ENCODE measurements at places on chromosomes 1 and 21.

- ATAC-seq: no peak
These were observed 18.8 kb downstream of the PLA2G2A start for GRCh38 chr1:19960591-19960990.

- ATAC-seq: no peak
These were observed 60.3 kb downstream of the FAAP20 start for GRCh38 chr1:2134266-2134620.

DNA sequence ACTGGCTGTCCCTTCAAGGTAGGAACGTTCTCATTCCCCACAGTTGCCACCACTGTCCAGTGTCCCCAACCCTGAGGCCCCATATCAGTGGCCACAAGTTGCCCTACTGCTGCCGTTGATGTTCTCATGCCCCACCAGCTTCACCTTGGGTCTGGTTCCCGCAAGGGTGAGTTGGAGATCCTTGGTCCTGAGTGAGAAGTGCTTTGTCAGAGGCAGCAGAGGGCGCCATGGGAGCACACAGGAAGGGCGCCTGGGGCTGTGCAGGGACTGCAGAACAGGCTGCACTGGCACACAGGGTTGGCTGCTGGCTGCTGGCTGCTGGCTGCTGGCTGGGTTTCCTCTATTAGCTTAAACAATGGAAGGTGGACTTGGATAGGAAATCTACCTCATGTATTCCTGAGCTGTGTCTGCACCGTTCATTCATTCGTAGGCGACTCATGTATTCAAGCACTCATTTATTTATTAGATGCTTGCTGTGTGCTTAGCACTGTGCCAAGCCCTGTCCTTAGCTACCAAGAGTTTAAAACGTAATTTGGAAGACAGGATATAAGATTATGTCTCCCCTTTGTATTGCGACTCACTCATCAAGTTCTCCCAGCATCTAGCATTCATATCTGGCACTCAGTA lies 2.1 kb upstream of the S100A9 start:
- ATAC-seq: no peak

GRCh38 chr1:231590453-231591198 lies 36.0 kb upstream of the DISC1 start:
- peak; percentile 67 for ATAC-seq

GRCh38 chr1:154129391-154129970 lies 25.4 kb downstream of the NUP210L start:
- no peak for ATAC-seq

GRCh38 chr1:40781608-40781971 lies 2.0 kb upstream of the KCNQ4 start:
- ATAC-seq: no peak

- no peak for ATAC-seq
These were observed 13.3 kb upstream of the ADORA1 start for GRCh38 chr1:203114202-203114601.

DNA sequence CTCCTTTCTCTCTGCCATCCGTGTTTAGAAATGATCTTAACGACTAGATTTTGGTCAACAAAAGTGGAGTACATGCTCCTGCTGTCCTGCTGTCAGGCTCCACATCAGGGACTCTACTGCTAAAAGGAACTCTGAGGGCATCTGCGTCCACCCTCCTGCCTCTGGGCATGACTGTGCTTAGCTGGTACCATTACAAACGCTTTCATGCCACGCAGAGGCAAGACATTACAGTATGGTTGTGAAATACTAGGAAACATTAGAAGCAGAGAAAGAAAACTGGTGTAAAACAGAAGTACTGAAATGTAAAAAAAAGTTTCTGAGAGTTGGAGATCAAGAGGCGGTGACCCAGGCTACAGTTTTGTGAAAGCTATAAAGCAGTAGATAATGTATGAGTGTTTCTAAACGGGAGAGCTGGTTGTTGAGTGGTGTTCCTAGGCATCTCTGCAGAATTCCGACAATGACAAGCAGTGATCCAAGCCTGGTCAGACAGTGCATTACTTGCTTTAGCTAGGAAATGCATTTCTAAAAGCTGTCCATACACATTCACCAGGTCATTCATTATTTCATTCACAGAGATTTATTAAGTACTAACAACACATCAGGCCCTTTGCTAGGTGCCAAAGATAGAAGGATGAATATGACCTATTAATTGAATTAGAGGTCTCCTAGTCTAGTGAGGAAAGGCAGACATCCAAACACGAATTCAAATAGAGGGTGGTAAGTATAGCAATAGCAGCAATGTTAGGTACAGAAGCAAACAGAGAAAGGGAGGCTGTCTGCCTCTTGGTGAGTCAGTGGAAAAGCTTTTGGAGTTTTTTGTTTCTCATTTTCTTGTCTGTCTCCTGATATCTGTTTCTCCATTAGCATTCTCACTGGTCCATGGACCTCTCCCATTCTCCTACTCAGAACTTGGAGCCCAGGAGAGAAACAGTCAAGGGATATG lies 401.9 kb downstream of the LMO4 start:
- ATAC-seq: no peak

DNA sequence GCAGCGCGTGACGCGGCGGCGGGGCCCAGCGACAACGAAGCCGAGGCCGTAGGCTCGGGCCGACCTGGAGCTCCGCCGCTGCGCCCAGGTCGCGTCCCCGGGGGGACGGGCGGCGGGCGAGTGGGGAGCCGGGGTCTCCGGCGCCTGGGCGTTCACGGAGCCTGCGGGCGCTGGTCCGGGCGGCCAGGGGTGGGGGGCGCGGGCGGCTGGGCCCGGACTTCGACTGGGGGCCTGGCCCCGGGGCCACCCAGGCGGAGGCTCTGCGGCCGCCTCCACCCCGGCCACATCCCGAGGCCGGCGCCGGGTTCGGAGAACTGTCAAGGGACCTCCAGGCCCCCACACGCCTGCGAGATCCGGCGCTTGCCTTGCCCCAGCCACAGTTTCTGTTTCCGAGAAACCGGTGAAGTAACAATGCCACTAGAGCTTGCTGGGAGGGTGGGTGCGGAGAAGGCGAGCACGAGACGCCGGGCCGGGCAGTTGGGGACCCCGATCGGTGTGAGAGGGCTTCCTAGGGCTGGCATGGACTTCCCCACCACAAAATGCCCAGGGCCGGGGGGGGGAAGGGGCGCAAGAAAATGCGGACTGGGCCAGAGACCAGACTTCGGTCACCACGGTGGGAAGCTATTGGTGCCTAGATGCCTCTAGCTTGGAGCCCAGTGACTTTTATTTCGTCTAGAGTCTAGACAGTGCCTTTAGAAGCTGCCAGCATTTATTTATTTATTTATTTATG lies 501 bp downstream of the FBXO6 start:
- peak; percentile 52 for ATAC-seq

DNA sequence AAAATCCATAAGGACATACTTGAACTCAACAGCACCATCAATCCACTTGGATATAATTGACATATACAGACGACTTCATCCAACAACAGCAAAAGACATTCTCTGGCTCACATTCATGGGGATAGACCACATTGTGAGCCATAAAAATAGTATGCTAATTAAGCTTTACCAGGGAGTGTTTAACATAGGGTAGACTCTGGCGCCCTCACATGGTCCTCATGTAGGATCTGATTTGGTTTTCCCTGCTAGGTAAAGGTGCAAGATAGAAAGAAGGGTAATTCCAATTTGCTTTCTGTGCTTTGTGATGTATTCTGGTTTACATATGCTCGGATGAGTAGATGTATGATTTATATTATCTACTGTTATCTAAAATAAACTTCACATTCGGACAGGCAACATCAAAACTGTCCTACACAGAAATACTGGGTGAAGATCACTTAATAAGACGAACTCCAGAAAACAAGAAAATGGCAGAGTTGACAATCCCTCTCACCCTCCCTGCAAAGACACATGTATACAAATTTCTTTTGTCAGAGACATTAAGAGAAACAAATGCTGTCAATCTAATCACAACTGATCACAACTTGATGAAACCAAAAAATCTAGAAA lies 27.7 kb downstream of the CR1L start:
- ATAC-seq: no peak

- ATAC-seq: no peak
These were observed 2.8 kb downstream of the MYCL start for GRCh38 chr1:39898648-39899603.

- no peak for ATAC-seq
These were observed 249.3 kb downstream of the ZNF648 start for GRCh38 chr1:181812208-181812607.

DNA sequence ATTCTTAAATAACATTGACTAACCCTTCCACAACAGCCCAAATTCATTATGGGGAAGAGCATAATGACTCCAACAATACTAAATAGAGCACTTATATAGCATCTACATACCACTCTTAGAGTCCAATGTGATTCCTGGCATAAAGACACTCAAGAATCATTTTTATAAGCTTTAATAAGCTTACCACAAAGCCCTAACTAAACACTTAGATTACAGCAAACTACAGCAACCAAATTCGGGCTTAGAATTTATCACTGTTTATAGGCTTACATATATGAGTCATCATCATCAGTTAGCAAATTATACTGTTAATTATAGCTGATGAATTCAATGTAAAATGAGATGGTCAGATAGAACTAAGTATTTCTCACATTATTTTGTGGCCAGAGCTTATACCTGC lies 7.3 kb downstream of the SCYL3 start:
- no peak for ATAC-seq

GRCh38 chr1:41812453-41812852 lies 106.3 kb downstream of the HIVEP3 start:
- ATAC-seq: peak; percentile 56

GRCh38 chr1:170049176-170049800 lies 25.2 kb downstream of the KIFAP3 start:
- no peak for ATAC-seq

DNA sequence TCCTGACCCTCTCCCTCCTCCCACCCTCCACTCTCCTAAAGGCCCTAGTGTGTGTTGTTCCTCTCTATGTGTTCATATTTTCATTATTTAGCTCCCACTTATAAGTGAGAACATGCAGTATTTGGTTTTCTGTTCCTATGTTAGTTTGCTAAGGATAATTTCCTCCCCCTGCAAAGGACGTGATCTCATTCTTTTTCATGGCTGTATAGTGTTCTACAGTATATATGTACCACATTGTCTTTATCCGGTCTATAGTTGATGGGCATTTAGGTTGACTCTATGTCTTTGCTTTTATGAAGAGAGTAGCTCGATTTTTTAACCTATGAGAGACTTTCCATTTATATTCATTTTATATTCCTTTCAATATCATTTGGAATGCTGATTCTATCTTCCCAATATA lies 7.9 kb upstream of the PTBP2 start:
- ATAC-seq: no peak

- ATAC-seq: no peak
These were observed 5.4 kb upstream of the KIRREL1 start for GRCh38 chr1:157988002-157988401.

GRCh38 chr1:168330285-168330684 lies 49.6 kb downstream of the TBX19 start:
- ATAC-seq: no peak

- ATAC-seq: no peak
These were observed 260.9 kb downstream of the SRGAP2C start for GRCh38 chr1:121445679-121446078.

GRCh38 chr1:197486946-197487345 lies 218.9 kb downstream of the CRB1 start:
- no peak for ATAC-seq

DNA sequence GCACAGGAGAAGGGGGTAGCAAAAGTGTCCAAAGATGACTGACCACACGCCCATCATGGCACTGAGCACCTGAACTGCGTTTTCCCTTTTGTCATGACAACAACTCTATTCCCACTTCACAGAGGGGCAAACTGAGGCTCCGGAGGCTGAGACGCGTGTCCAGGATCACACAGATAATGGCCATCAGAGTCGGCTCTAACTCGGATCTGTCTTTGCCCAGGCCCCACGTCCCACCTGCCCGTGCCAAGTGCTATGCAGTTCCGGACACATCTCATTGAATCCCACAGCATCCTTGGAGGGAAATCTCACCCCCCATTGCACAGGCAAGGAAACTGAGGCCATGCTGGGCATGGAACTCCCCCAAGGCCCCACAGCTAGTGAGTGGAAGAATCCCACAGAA lies 62.1 kb downstream of the MATN1 start:
- ATAC-seq: no peak

DNA sequence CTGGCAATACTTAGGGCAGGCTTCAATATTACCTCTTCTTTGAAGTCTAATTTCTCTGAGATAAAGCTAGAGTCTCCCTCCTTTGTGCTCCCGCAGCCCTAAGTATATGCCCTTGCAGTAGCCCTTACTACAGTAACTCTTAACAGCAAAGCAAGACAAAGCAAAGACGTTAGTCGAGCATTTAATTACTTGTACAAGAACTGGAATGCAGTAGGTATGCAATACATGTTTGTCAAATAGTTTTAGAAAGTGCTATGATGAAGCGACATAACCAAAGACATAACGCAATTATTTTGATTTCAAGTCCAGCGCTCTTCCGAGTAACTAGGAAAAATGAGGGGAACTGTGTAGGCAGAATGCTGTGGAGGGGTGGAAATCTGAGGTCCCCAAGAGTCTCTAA lies 1.6 kb downstream of the P3H1 start:
- ATAC-seq: no peak

- ATAC-seq: no peak
These were observed 47.2 kb downstream of the SLC19A1 start for GRCh38 chr21:45494851-45495680.

- peak; percentile 47 for ATAC-seq
These were observed 65.2 kb downstream of the SIK1 start for GRCh38 chr21:43361493-43362296.

GRCh38 chr1:209590405-209590804 lies 6.9 kb downstream of the CAMK1G start:
- ATAC-seq: no peak

- ATAC-seq: peak; percentile 82
These were observed 7.7 kb downstream of the EPHX1 start for GRCh38 chr1:225817611-225818061.

DNA sequence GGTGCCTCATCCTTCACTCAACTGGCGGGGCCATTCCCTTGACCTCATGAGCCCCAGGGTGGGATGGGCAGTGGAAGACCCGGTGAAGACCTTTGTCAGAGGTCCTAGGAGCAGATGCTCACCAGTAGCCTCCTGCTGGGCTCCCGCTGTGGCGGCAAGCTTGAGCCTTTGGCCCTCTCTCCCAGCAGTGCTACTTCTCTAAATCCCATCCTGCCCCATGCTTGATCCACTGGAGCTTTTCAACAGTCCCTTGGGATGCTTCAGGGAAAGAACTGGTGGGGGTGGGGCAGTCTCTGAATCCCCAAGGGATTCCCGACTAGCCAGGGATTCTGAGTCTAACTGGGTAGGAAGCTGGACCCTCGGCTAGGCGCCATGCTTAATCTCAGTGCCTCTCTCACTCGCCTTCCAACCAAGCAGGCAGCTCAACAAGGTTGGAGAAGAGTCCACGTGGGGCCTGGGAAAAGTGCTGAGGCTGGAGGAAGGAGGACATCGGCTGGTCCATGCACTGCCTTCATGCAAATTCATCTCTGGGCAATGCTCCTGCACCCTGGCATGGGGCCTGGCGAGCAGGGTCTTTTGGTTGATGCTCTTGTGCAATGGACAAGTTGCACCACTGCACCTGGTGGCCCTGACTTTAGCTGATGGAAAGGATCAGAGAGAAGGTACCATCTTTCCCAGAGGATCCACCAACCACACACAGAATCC lies 190.3 kb downstream of the GRIK3 start:
- ATAC-seq: no peak

DNA sequence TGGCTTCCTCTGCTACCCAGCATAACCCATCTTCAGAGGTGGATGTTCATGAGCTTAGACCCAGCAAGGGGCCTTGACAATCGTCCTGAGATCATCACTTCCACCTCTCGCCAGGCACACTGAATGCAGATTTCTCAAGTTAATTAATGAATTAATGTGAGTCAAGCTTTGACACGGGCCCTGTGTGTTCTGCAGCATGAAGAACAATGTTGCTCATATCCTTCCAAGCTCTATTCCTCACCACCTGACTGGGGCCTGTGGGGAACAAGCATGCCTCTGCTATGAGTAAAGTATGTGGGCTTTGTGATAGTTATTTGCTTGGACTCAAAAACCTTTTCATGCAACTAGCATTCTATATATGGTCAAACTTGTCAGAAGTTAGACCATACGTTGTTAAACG lies 122.0 kb downstream of the SEC16B start:
- ATAC-seq: no peak

All from gastroesophageal sphincter (tissue), 4 donors.